ENCODE measurements at places on chromosomes 11 and 22. TPM values are rescaled to one million over a fixed set of nuclear protein-coding genes. Genes with fewer than 3 reads are reported as not detected.

DNA sequence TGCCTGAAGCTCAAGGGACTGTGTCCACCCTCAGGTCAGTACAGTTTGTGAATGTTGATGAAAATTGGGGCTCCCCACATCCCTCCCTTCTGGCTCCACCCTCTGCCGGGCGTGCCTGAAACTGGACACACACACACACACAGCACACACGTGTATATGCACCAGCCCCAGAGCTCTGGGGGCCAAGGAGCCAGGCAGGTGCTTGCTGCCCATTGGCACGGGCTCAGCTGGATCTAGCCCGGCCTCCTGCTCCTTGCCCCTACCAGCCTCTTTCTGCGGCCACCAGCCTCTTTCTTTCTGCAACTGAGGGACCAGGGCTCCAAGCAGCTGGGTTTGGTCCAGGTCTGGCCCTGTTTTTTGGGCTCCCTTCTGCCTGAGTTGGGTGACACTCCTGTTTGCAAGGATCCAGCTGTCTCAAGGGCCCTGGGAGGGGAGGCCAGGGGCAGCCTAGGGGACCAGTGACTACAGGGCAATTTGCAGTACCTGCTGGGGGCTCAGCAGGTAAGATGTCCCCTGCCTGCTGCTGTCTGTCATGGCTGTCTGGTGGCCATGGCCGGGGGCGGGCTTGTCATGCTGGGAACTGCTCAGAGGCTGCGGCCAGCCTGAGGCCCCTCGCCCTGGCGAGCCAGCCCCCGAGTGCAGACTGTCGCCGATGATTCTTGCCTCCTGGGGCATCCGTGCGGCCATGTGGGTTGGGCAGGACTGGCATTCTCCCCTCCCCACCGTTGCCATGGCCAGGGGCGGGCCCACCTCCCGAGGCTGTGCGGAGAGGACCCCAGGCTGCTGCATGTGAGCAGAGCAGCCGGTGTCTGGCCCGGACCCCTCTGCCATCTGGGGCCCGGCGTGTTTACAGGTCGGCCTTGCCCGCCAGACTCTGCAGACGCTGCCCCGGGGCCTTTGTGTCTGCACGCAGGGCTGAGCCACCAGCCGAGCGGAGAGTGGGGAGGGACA, 51.5 kb upstream of the PPARA start:
- no peak for DNase-seq

Gene MPZL3
- 0.43 TPM for total RNA-seq

GRCh38 chr11:102928247-102928646, 27.3 kb downstream of the MMP13 start:
- DNase-seq = no peak

DNA sequence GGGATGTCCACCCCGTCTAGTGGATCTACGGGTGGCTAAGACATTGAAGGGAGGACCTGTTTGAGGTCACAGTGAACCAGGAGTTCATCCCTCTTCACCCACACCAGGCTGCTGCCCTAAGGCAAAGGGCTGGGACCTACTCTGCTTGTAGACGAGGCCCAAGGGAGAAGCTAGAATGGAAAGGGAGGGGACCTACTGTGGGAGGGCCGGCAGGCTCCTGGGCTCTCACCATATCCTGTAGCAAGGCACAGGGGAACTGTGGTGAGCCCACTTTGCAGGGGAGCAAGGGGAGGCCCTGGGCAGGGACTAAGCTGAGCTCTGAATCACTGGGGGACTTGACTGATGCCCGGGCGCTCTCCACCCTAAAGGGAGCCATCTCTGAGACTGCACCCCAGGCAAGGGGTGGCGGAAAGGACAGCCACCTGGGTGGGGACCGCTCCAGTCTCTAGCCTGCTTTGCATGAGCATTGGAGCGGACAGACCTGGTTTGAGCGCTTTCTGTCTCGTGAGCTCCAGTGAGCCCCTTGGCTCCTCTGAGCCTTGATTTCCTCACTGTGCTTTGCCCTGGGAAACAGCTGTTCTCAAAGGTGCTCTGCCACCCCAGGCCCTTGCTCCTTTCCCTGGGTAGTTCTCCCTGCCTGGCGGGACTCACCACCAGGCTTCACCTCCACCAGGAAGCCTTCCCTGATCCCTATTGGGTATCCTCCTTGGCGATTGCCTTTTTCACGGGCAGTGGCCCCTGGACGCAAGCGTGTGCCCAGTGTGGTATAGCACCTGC, 24.2 kb downstream of the PARVG start:
- no peak for DNase-seq

GRCh38 chr22:40911772-40912171, 39.4 kb upstream of the RBX1 start:
- no peak for DNase-seq

DNA sequence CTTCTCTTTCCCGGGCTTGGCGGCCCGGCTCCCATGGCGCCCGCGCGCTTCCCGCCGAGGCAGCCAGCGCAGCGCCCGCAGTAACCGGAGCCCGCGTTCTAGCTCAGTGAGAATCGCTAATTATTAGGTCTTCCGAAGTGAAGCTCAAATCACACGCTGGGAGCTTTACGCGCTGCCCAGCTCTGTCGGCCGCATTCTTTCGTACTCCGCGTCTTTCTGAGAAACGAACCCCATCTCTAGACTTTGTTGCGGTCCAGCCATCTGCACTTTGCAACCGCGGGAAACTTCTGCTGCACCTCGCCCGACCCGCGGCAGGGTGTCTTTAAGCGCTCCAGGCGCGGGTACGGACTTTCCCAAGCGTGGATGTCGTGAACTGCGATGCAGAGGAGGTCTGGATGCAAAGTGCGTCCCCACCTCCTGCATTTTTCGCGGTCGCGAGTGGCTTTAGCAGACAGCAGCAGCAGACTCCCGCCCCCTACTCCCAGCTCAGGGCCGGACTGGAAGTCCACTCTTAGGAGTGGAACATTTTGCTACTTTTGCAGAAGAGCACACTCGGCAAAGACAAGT, 6.0 kb upstream of the PAX6 start:
- DNase-seq = peak; percentile 23

DNA sequence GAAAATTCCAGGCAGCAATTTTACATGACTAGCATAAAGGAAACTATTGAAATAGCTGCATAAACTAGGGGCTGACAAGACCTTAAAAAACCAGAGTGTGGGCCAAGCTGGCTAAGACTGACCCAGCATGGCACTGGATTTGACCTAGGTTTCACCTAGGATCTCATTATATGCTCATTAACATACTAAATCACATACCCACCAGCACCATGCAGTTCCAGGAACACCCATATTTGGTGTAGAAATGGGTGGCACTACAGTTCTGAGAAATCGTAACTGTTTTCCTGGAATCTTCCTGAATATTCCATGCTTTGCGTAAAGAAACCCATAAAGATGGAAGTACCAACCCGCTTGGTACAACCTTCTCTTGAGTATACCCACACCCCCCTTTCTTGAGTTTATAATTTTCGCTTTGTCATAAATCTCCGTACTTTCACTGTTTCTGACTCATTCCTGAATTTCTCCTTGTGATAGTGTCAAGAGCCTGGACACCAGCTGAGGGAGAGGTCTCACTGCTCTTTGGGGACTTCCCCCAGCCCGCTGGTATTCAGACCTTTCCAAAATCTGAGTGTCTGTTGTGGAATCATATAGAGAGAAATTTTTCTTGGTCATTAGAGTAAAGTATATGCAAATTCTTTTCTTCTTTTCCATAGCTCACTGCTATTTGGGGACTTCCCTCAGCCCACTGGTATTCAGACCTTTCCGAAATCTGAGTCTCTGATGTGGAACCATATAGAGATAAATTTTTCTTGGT, 55.1 kb downstream of the MTMR3 start:
- DNase-seq = no peak

DNA sequence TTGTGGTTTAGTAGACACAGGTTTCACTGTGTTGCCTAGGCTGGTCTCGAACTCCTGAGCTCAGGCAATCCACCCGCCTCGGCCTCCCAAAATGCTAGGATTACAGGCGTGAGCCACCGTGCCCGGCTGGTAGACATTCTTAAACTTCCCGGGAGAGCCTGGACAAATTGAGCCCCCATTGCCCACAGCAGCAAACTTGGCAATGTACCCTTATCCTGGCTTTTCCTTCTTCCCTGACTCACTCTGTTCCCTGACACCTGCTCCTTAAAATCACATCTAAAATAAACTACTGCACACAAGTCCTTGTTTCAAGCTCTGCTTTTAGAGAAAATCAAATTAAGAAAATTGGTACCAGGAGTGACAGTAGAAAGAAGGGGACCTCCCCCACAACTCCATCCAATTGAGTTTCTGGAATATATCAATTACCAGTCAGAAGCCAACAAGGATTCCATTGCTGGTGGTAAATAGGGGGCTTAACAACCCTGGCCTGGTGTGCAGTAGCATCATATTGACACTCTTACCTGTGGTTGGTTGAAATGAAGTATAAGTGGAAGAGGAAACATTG, 7.4 kb upstream of the MCHR1 start:
- DNase-seq = no peak

Gene ANKK1
- 0.09 TPM for total RNA-seq

- no peak for DNase-seq
Measured at GRCh38 chr11:76151556-76152085, 54.7 kb downstream of the WNT11 start.

GRCh38 chr11:1521382-1522080, 35.0 kb upstream of the MOB2 start:
- DNase-seq = no peak

- DNase-seq = no peak
Measured at GRCh38 chr22:50419116-50419515, 55.7 kb downstream of the SBF1 start.

DNA sequence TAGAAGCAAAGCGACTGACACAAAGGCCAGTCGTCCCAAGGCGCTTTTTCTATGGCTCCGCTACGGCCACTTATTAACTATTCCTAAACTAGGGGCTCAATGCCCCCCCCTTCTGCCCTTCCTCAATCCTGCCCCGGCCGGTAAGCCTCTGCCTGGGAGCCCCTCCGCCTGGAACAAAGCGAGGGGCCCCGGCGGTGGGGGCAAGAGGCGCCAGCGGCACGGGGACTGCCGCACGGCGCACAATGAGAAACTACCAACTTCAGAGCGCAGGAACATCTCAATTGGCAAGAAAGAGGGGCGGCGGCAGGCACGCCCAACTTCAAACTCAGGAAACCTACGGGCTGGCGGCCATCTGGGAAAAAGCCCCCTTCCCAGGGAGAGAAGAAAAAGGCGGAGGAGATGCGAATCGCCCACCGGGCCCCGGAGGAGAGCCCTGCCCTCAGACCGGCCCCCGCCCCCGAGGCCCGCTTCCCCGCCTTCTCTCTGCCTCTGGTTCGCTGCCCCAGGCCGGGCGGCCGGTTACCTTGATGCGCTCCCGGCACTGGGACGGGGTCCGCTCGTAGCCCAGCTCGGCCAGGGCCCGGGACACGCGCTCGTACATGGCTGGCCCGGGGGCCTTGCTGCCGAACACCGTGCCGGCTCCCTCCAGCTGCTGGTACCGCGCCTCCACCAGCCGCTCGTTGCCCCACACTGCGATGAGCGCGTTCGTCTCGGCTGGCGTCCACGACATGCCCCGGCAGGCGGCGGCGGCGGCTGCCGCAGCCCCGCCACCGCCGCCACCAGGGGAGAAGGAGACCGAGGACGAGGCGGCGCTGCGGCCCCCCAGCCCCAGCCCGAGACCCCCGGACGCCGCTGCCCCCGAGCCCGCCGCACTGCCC, 619 bp downstream of the MSANTD2 start:
- peak; percentile 34 for DNase-seq

Gene TBX1
- total RNA-seq = not detected

GRCh38 chr11:91394727-91395414, 829.7 kb upstream of the FAT3 start:
- no peak for DNase-seq

- no peak for DNase-seq
Measured at GRCh38 chr11:128424271-128424711, 163.1 kb downstream of the ETS1 start.

Gene POTEH
- not detected for total RNA-seq

DNA sequence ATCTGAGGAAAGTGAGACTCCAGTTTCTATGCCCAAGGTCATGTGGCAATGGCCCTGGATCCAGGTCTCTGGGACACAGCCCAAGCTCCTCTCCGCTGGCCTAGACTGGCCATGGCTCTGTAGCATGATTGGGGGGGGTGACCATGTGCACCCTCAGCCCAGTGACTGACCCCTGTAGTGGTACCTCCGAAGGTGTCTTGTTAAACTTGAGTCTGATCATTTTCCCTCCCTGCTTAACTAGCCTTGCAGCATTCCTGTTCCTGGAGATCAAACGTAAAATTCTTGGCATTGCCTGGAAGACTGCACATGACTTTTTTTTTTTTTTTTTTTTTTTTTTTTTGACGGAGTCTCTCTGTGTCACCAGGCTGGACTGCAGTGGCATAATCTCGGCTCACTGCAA, 1116.0 kb downstream of the TBC1D22A start:
- no peak for DNase-seq

Gene ESAM
- total RNA-seq = 1.1 TPM

GRCh38 chr11:45543081-45543480, 122.3 kb downstream of the CHST1 start:
- DNase-seq = no peak

GRCh38 chr11:18065572-18065971, 19.5 kb upstream of the TPH1 start:
- no peak for DNase-seq

GRCh38 chr11:60996381-60997138, 25.1 kb downstream of the CD6 start:
- DNase-seq = no peak

Gene SERHL2
- total RNA-seq = 0.36 TPM

Gene MUS81
- total RNA-seq = 63.8 TPM

- DNase-seq = no peak
Measured at GRCh38 chr11:59644528-59644927, 24.3 kb downstream of the PATL1 start.

Gene SLC22A8
- total RNA-seq = not detected

GRCh38 chr11:12693479-12694182, 19.4 kb downstream of the TEAD1 start:
- DNase-seq = no peak

Gene NLRP10
- total RNA-seq = not detected

Gene SHISAL1
- 4.3 TPM for total RNA-seq

Gene CWF19L2
- 14.8 TPM for total RNA-seq

Gene TMEM191C
- 2.1 TPM for total RNA-seq

GRCh38 chr11:73416786-73417185, 40.6 kb downstream of the RELT start:
- DNase-seq = no peak

DNA sequence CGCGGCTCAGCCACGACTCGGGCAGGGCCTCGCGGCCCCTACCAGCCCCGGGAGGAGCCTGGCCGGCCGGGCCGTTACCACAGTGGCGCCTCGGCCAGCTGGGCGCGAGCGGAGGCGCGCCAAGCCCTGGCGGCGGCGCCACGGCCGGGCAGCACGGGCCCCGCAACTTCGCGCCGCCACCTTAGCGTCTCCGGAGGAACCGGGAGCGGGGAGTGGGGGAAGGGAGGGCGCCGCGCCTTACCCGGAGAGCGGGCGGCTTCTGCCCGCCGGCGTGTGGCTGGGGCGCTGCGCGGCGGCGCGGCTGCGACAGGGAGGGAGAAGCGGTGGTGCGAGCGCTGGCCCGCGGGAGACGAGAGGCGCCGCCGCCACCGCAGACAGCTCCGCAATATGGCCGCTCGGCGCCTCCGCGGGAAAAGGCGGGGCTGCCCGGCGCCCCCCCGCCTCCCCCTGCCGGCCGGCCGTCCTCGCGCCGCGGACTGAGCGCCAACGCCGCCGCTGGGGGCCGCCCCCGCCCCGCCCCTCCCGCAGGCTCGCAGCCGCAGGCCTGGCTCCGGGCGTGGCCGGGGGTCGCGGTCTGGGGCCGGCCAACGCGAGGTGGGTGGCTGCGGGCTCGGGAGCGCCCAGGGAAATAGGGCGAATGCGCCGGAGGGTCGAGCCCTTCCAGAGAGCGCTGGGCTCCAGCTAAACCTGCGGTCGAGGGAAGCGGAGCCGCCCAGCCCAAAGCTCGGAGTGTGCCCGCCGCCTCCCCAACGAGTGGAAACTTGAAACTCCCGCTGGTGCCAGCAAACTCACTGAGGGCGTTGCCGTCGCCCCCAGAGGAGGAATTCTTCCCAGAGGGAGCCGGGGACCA, at the start of gene RDX:
TSS of gene RDX (minus strand) at position 389 of the 850 bp plus-strand sequence. CDS start 16,922 bp downstream, outside the sequence.
- peak; percentile 65 for DNase-seq

Measured in neural crest cell (in vitro differentiated cells).